Spinal cord (tissue), 10 donors: ENCODE measurements at places on chromosomes 6 and 20.

DNA sequence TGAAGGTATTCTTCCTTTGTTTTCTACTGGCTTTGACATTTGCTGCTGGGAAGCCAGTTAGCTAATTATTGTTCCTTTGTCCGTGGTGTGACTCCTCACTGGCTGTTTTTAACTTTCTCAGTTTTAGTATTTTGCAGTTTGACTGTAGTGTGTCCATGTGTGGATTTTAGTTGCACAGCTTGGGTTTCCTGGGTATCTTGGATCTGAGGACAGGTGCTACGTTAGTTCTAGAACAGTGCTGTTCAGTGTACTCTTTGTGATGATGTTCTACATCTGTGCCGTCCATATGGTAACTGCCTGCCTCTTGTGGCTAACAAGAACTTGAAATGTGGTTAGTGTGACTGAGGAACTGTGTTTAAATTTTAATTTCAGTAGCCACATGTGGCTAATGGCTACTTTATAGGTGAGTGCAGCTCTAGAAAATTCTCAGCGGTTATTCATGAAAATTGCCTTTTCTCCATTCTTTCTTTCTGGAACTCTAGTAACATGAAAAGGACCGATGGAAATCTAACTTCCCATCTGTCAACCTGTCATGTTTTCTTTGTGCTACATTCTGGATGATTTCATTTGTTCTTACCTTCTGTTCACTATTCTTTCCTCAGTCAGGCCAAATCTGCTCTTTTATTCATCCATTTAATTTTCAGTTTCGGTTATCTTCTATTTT is 7.4 kb downstream of the SNX9 start:
- DNase-seq, result peak; percentile 55

DNA sequence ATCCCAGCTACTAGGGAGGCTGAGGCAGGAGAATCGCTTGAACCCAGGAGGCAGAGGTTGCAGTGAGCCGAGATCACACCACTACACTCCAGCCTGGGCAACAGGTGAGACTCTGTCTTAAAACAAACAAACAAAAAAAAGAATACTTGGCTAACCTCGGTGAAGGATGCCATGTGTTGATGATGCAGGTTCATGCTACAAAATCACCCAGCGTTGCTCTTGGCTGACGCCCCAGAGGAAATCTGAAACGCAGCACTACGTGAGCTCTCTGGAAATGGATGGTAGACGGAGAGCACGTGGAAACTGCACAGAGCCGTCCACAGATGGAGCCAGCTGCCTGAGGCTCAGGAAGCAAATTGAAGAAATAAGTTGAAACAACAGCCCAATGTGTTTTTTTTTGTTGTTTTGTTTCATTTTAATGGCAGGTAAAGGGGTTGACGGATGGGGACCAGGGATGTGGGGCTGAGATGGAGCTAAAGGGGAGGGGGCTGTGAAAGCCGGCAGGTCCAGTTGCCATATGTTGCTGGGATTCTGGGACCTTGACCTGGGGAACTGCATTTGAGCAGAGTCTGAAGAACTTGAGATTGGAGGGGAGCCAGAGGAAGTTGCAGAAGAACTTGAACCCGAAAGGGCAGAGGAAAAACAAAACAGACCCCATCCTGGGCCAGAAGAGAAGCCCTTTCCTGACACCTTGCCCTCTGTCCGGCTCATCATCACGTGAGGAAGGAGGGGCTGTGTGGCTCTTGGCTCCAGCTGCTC is 12.8 kb upstream of the MANBAL start:
- DNase-seq, result peak; percentile 83

- DNase-seq, result no peak
Observed at GRCh38 chr20:50005471-50005981, 22.7 kb downstream of the SNAI1 start.

DNA sequence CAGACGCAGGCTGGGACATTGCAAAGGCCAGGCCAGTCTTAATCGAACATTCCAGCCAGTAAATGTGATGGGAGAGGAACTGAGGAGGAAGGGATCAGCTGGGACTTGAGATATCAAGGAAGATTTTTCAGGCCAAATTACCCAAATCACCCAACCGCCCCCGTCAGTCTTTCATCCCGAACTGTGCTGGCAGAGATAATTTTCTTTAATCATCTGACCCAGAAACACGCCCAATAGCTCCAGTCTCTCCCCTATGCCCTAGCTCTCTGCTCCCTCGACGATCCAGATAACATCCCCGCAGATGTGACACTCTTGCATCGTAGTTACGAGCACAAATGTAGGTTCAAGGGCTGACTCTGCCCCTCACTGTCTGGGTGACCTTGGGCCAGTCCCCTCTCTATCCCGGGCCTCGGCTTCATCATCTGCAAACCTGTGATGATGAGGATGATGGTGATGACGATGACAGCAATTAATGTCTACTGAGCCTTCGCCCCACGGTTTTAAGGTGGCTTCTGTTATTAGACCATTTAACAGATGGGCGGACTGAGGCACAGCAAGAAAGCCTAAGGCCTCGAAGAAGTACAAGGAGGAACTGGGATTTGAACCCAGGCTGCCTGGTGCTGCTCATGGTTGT is 118.6 kb downstream of the PREX1 start:
- no peak for DNase-seq

DNA sequence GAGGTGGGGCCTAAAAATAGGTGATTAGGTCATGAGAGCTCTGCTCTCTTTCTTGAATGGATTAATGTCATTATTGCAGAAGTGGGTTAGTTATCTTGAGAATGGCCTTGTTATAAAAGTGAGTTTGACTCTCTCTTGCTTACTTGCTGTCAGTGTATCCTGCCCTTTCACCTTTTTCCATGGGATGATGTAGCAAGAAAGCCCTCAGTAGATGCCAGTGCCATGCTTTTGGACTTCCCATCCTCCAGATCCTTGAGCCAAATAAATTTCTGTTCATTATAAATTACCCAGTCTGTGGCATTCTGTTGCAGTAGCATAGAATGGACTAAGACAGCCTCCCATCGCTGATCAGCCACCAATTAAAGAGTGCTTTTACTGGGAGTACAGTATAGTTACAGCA is 40.1 kb downstream of the UTRN start:
- DNase-seq, result no peak

DNA sequence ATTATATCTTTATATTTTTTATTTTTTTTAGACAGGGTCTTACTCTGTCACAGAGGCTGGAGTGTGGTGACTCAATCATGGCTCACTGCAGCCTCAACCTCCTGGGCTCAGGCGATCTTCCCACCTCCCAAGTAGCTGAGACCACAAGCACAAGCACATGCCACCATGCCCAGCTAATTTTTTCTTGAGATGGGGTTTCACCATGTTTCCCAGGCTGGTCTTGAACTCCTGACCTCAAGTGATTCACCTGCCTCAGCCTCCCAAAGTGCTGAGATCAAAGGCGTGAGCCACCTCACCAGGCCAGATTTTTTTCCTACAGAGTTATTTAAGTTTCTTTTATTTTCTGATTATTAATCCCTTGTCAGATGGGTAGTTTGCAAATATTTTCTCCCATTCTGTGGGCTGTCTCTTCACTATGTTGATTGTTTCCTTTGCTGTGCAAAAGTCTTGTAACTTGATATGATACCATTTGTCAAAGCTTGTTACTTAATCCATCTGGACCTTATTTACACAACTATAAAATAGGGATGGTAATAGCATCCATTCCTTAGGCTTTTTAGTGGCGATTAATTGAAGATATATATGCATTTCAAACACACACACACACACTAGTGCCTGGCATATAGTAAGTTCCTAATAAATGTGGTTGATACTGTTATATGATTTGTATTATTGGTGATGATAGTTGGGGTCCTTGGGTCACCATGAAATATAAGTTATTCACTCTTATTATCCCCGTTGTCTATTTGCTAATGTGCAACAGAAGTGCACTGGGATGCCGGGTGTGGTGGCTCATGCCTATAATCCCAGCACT is 187.1 kb downstream of the BCAS1 start:
- DNase-seq, result no peak

DNA sequence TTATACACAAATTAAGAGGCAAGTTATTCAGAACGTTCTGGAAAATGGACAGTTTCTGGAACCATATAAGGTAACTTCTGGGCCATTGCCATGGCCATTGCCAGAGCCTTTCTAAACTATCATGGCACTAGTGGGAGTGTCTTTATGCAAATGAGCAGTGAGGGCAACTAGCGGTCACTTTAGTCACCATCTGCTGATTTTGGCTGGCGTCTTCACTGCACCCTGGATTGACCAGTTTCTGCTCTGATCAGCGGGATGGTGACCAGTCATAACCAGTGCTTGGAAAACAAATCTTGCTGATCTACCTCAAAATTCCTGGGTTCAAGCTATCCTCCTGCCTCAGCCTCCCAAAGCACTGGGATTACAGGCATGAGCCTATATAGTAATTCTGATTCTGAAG is 7.3 kb upstream of the SNTA1 start:
- DNase-seq, result no peak

DNA sequence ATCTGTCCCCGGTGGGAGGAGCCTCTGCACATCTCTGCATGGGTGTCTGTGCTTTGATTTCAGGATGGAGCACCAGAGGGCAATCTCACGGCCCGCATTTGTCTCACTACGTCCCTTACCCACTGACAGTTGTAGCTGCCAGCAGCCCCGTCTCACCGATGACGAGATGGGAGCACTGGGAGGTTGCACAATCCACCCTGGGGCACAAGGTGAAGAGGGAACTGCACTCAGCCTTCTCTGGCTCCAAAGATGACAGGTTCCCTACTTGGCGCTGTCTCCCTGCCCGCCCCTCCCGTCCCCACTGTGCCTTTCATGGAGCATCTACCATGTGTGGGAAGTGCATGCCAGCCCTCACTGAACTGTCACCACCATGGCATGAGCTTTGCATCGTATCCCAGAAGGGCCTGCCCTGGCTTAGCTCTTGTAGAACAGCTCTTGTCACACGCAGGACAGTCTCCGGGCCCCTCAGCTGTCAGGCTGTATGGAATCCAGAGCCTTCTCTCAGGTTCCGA is 99.9 kb upstream of the PMEPA1 start:
- no peak for DNase-seq

DNA sequence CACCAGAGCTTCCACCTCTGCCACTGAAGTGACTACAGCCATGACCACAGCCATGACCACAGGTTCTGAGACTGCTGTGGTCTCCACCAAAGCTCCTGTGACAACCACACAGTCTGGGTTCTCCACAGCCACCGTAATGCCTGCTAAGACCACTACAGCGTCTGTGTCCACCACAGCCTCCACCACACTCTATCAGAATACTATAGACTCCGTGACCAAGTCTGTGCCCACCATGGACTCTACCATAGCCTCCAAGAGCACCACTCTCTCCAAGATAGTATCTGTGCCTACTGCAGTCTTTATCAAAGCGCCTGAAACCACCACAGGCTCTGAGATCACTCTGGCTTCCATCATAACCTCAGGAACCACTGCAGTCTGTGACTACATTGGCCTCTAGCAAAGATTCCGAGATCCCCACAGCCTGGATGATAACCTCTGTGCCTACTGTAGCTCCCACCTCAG is 18.3 kb upstream of the MUC21 start:
- DNase-seq, result no peak
